ENCODE measurements at places on chromosomes 1 and 21. TPM values are rescaled to one million over a fixed set of nuclear protein-coding genes. Genes with fewer than 3 reads are reported as not detected.

Gene AMY2A
- 0.18 TPM for polyA plus RNA-seq

Gene RHOU
- polyA plus RNA-seq = 56.1 TPM

Gene KLHDC8A
- polyA plus RNA-seq = 0.77 TPM

Gene TMEM201
- polyA plus RNA-seq = 10.1 TPM

Gene GNG12
- polyA plus RNA-seq = 58.8 TPM

Gene ATF6
- polyA plus RNA-seq = 20.7 TPM

Gene LIPI
- 1.0 TPM for polyA plus RNA-seq

Gene REN
- polyA plus RNA-seq = not detected

Gene PLEKHG5
- polyA plus RNA-seq = 28.7 TPM

Gene FAM76A
- 14.1 TPM for polyA plus RNA-seq

Gene AJAP1
- polyA plus RNA-seq = 0.27 TPM

Gene PLA2G2D
- 0.09 TPM for polyA plus RNA-seq

Gene TMEM200B
- polyA plus RNA-seq = 17.2 TPM

Gene OR2L5
- polyA plus RNA-seq = not detected

Gene TSTD1
- 37.2 TPM for polyA plus RNA-seq

Gene CASZ1
- 15.1 TPM for polyA plus RNA-seq

Gene ATP1A2
- 8.7 TPM for polyA plus RNA-seq

Gene LRRIQ3
- 3.1 TPM for polyA plus RNA-seq

Gene RAD54L
- 15.6 TPM for polyA plus RNA-seq

Gene CLCNKB
- polyA plus RNA-seq = 5.7 TPM

Gene PTPRC
- polyA plus RNA-seq = 7.6 TPM

Gene RGS13
- 2.7 TPM for polyA plus RNA-seq

Gene KCNH1
- polyA plus RNA-seq = 0.59 TPM

Gene MLLT11
- 21.7 TPM for polyA plus RNA-seq

Gene DIO1
- polyA plus RNA-seq = 0.77 TPM

Gene ASCL5
- 0.89 TPM for polyA plus RNA-seq

Gene UTS2
- not detected for polyA plus RNA-seq

Gene NID1
- polyA plus RNA-seq = 190 TPM

Gene DENND1B
- 15.8 TPM for polyA plus RNA-seq

Gene GBP5
- 1.0 TPM for polyA plus RNA-seq

Gene SERTAD4
- polyA plus RNA-seq = 4.8 TPM

Gene SPRR2E
- not detected for polyA plus RNA-seq

Gene PTAFR
- polyA plus RNA-seq = 2.1 TPM

Gene SZRD1
- 77.4 TPM for polyA plus RNA-seq

Gene CLDN14
- 0.32 TPM for polyA plus RNA-seq

Gene VHLL
- polyA plus RNA-seq = not detected

Gene SETD4
- 36.8 TPM for polyA plus RNA-seq

Gene CRP
- not detected for polyA plus RNA-seq

Gene CEP170
- 73.7 TPM for polyA plus RNA-seq

Gene TENT5C
- polyA plus RNA-seq = 11.7 TPM

Gene BEND5
- 28.3 TPM for polyA plus RNA-seq
